ENCODE measurements at places on chromosomes 4 and X.

DNA sequence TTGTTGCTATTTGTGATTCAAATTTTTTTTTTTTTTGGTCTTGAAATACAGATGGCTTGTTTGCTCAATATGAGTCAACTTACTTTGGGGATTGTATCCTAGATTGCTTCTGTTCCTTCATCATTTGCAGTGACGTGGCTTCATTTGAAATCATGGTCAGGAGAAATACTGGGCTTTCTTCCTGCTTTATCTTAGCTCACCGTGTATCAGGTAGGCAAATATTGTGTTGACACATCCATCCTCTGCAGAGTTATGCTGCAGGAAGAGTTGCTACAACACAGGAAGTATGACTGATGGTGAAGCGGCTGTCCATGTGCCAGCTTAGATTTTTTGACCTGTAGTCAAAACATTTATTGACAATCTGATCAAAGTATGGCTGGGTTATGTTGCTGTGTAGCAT lies 232.2 kb downstream of the C4orf33 start:
- DNase-seq = no peak

GRCh38 chrX:66130469-66130868 lies 33.6 kb upstream of the HEPH start:
- no peak for DNase-seq

- no peak for DNase-seq
Observed at GRCh38 chrX:42096265-42096920, 173.0 kb upstream of the CASK start.

DNA sequence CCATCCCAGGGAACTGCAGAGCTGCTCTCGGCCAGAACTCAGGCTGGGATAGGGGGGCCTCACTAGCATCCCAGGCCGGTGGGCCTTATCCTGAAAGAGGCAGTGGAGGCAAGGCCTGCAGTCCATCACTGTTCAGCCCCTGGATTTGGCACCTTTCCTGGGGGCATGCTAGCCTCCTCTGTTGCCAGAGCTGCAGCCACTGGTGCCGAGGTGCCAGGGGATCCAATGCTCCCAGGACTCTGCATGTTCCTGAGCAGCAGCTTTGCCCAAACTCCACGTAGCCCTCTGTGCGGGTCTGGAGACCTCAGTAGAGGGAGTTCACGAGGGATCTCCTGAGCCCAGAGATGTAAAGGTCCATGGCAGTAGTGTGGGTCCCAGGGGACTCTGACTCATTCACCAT lies 551.7 kb upstream of the AMOT start:
- DNase-seq = no peak

DNA sequence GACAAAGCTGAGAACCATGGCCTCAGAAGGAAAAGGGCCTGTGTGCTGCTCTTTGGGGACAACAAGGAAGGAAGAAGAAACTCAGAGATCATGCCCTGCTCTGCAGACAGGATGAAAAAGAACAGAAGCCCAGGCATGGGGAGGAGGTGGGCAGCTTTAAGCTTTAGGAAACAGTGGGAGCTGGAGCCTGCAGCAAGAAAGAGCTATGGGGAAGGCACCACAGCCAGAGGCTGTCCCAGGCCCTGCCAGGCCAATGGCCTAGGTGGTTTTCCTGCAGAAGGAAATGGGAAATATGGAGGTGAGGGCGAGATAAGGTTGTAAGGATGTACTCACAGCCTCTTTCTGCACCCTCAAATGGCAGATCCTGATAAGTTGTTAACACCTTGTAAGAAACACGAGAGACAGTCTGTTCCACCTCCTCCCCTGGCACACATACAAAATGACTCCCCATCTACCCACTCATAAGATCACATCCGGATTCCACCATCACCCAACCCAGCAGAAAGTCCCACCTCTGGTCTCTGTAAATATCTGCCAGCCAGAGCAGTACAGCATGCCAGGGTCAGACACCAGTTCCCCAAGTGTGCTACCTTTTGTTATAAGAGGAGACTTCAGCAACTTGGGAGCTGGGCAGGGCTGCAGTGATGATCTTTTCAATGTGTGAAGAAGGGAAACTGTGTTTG lies 105.2 kb downstream of the RTL5 start:
- DNase-seq = no peak

GRCh38 chrX:97987979-97988378 lies 1104.3 kb downstream of the RPA4 start:
- no peak for DNase-seq

Measured in activated CD4-positive, alpha-beta T cell treated with anti-CD3 and anti-CD28 coated beads for 24 hours (primary cell).